ENCODE measurements at places on chromosomes 12 and 14.
A peak's percentile ranks its signal among the peaks of the same experiment; 100 is the strongest.

- no peak for DNase-seq
Observed at GRCh38 chr14:23164250-23164649, 19.2 kb downstream of the SLC7A8 start.

DNA sequence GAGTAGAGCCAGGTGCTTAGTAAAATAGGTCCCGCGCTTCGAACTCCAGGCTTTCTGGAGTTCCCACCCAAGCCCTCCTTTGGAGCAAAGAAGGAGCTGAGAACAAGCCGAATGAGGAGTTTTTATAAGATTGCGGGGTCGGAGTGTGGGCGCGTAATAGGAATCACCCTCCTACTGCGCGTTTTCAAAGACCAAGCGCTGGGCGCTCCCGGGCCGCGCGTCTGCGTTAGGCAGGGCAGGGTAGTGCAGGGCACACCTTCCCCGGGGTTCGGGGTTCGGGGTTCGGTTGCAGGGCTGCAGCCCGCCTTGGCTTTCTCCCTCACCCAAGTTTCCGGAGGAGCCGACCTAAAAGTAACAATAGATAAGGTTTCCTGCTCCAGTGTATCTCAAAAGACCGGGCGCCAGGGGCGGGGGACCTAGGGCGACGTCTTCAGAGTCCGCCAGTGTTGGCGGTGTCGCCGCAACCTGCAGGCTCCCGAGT, 3.6 kb downstream of the SSTR1 start:
- no peak for DNase-seq

- no peak for DNase-seq
Observed at GRCh38 chr12:97650242-97650641, 187.6 kb downstream of the RMST start.

DNA sequence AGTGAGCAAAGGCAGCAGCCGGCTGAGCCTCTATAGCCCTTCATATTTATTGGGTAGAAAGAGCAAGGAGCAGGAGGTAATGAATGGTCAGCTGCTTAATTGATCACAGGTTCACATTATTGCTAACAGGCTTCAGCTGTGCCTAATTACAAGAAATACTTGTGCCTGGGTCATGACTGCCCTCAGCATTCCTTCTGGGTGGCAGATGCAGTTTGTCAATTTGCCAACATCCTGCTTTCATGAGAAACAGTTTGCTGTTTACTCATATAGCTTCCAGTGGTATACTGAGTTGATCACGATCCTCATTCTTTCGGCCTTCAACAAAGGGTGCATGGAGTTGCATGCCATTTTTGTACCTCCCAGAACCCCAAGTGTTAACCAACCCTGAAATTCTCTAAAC, 81.0 kb upstream of the PLEKHG7 start:
- DNase-seq: no peak

GRCh38 chr12:18101043-18101442, 11.1 kb upstream of the RERGL start:
- DNase-seq: no peak

DNA sequence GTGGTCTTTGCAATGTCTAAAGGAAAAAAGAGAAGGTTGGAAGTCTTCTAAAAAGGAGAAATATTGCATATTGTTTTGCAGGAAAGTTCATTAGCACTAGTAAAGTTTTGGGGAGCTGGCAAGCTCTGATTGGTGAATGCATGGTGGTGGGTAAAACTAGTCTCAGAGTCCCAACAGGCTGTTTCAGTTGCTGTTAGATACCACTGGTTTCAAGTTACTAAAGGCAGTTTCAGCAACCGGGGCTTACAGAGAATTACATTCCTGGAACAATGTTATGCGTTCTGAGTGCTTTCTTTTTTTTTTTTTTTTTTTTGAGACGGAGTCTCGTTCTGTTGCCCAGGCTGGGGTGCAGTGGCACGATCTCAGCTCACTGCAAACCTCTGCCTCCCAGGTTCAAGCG, 208.2 kb downstream of the EPS8 start:
- no peak for DNase-seq

- no peak for DNase-seq
Observed at GRCh38 chr12:92444763-92445162, 258.0 kb upstream of the PLEKHG7 start.

GRCh38 chr12:113712481-113712880, 240.8 kb upstream of the LHX5 start:
- DNase-seq: no peak

- peak; percentile 22 for DNase-seq
Observed at GRCh38 chr14:46581036-46581671, 70.4 kb downstream of the RPL10L start.

DNA sequence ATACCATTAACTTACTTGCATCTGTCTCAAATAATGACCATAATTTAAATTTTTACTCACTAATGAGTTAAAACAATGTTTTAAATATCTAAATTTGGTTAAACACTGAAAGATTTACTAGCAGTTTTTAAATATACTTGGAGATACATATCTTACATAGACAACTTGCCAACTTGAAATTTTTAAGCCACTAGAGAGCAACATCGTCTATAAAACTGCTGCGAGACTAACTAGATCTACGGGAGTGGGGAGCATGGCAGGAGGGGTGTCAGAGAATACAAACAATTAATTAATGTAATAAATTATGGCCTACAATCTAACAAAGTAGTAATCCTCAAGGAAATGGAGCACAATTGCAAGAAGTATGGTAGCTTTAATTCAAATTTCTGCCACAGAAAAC, 120.4 kb downstream of the LRRIQ1 start:
- DNase-seq: no peak
